NCI-H2227 treated with DMSO at 0.1 percent for 48 hours (cell line): ENCODE measurements at places on chromosomes 2 and 18.

DNA sequence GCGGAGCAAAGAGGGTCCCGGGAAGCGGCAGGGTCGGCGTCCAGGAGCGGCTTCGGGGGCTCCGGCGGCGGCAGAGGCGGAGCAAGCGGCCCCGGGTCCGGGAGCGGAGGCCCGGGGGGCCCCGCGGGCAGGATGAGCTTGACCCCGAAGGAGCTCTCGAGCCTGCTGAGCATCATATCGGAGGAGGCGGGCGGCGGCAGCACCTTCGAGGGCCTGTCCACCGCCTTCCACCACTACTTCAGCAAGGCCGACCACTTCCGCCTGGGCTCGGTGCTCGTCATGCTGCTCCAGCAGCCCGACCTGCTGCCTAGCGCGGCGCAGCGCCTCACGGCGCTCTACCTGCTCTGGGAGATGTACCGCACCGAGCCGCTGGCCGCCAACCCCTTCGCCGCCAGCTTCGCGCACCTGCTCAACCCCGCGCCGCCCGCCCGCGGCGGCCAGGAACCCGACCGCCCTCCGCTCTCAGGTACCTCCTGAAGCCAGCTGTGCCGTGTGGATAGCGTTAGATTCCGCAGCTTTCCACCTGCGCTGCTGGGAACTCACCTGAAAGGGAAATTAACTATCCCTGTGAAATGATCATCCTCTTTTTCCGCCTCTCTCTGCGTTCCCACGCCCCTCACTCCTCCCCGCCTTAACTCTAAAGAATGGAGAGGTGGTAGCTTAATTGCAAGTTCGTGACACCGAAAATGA, 472 bp downstream of the CNOT11 start:
- peak; percentile 64 for DNase-seq

GRCh38 chr2:175887776-175888175, 114.3 kb downstream of the LNPK start:
- no peak for DNase-seq

GRCh38 chr2:164662868-164663631, 41.8 kb upstream of the GRB14 start:
- no peak for DNase-seq

GRCh38 chr2:199979832-199980628, 24.6 kb downstream of the MAIP1 start:
- peak; percentile 81 for DNase-seq
